ENCODE measurements at places on chromosomes 12 and 14. TPM values are rescaled to one million over a fixed set of nuclear protein-coding genes. Genes with fewer than 3 reads are reported as not detected.

TMTC1 gene
- total RNA-seq = 1.2 TPM

CCDC184 gene
- 0.08 TPM for total RNA-seq

- DNase-seq = no peak
- peaks cover 61% of the 10 kb centered on the region for H3K4me1 ChIP-seq
- H3K27ac ChIP-seq = peak overlapping the region; percentile 42
- H3K27me3 ChIP-seq = no peaks in the 10 kb centered on the region
- H3K36me3 ChIP-seq = no peaks in the 10 kb centered on the region
- H3K4me3 ChIP-seq = no peak overlapping the region
Measured at GRCh38 chr14:103112400-103113243, 10.6 kb upstream of the TNFAIP2 start.

- no peak overlapping the region for H3K27ac ChIP-seq
- no peaks in the 10 kb centered on the region for H3K27me3 ChIP-seq
- no peaks in the 10 kb centered on the region for H3K4me1 ChIP-seq
- H3K36me3 ChIP-seq = no peaks in the 10 kb centered on the region
- DNase-seq = no peak
Measured at GRCh38 chr12:51188359-51189051, 15.6 kb upstream of the TFCP2 start.

DNA sequence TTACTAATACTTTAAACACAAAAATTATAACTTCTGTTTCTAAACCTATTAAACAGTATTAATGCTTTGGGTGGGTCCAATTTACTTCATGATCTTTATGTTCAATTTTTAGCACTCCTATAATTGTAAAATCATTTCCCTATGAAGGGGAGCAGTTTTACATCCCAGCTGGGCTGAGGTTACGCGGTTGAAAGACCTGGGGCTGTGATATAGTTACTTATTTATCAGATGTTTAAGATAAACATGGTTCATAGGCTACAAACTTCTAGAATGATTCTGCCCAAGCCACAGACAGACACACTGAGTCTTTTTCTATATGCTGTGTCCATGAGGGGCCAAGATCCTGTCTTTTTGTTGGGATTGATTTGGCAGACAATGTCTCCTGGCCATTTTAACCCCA lies 44.4 kb downstream of the DYRK2 start:
- no peaks in the 10 kb centered on the region for H3K4me1 ChIP-seq
- no peak overlapping the region for H3K27ac ChIP-seq
- H3K4me3 ChIP-seq = no peak overlapping the region
- DNase-seq = no peak
- peaks cover 3% of the 10 kb centered on the region for H3K27me3 ChIP-seq
- no peaks in the 10 kb centered on the region for H3K36me3 ChIP-seq

DNA sequence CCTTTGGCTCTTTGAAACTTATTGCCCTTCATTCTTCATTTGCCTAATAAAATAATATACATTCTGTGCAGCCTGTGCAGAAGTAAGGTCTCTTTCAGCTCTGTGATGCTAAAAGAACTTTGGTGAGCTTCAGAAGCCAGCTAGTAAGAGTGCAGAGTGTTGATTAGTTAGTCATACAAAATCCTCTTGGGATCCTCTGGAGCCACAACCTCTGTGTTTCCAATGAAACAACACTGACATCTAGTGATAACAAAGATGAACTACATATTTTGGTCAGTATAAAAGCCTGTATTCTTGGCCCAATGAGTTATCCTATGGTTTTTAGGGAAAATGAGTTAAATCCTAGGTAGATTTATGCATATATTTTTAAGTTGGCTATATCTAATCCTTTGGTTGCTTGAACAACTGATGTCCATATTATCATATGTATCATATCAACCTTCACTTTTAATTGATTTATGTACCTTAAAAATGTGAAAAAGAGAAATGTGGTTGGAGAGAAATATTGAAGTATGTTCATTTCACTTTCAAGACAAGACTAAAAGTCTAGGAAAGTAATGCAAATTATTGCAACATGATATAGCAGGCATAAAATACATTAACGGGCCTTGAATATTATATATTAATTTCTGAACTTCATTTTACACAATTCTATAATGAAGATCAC lies 158.4 kb downstream of the KLHL28 start:
- no peaks in the 10 kb centered on the region for H3K36me3 ChIP-seq
- no peaks in the 10 kb centered on the region for H3K4me1 ChIP-seq
- H3K4me3 ChIP-seq = no peak overlapping the region
- no peaks in the 10 kb centered on the region for H3K27me3 ChIP-seq
- no peak for DNase-seq

- no peaks in the 10 kb centered on the region for H3K36me3 ChIP-seq
- DNase-seq = no peak
- H3K27ac ChIP-seq = no peak overlapping the region
- H3K4me3 ChIP-seq = no peak overlapping the region
Measured at GRCh38 chr14:65449647-65450046, 37.1 kb downstream of the FUT8 start.

HSP90AA1 gene
- 386 TPM for total RNA-seq

- H3K4me3 ChIP-seq = no peak overlapping the region
- no peaks in the 10 kb centered on the region for H3K4me1 ChIP-seq
- DNase-seq = no peak
- no peak overlapping the region for H3K27ac ChIP-seq
- no peaks in the 10 kb centered on the region for H3K27me3 ChIP-seq
- H3K36me3 ChIP-seq = no peaks in the 10 kb centered on the region
Measured at GRCh38 chr12:7869137-7869536, 3.6 kb downstream of the SLC2A14 start.

GPD1 gene
- 323 TPM for total RNA-seq

HCAR3 gene
- 0.08 TPM for total RNA-seq

DNA sequence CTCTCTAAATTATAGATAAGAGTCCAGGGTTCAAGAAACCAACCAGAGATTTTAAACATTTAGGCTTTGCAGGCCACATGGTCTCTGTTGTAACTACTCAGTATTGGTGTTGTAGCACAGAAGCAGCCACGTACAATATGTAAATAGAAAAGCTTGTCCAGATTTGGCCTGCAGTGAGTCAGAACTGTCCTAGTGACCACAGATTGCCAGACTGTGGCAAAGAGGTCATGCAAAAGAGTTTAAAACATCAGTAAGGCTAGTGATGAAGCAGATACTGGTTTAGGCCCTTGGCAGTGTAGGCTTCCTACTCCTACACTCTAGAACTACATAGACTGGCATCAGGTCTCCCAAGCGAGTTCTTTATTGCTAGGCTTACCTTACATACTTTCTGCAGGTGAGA lies 117.6 kb upstream of the GARIN6 start:
- H3K27me3 ChIP-seq = no peaks in the 10 kb centered on the region
- no peaks in the 10 kb centered on the region for H3K36me3 ChIP-seq
- no peak overlapping the region for H3K27ac ChIP-seq
- no peaks in the 10 kb centered on the region for H3K4me1 ChIP-seq
- no peak overlapping the region for H3K4me3 ChIP-seq

DNA sequence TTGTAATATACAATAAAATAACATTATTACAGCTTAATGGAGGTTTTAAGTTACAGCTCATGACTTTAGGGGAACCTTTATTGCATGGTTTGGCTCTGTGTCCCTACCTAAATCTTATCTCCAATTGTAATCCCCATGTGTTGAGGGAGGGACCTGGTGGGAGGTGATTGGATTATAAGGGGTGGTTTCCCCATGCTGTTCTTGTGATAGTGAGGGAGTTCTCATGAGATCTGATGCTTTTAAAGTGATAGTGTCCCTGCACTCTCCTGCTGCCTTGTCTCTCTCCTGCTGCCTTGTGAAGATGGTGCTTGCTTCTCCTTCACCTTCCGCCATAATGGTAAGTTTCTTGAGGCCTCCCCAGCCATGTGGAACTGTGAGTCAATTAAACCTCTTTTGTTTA lies 132.1 kb upstream of the SYT1 start:
- H3K27me3 ChIP-seq = no peaks in the 10 kb centered on the region
- no peak for DNase-seq
- no peak overlapping the region for H3K27ac ChIP-seq
- no peaks in the 10 kb centered on the region for H3K4me1 ChIP-seq
- no peak overlapping the region for H3K4me3 ChIP-seq
- H3K36me3 ChIP-seq = no peaks in the 10 kb centered on the region

GRCh38 chr14:36428350-36428749 lies 91.7 kb downstream of the NKX2-1 start:
- no peaks in the 10 kb centered on the region for H3K27me3 ChIP-seq
- peaks cover 7% of the 10 kb centered on the region for H3K4me1 ChIP-seq
- H3K27ac ChIP-seq = no peak overlapping the region
- no peak overlapping the region for H3K4me3 ChIP-seq

GRCh38 chr14:56268039-56268438 lies 149.8 kb downstream of the PELI2 start:
- H3K27ac ChIP-seq = no peak overlapping the region
- no peaks in the 10 kb centered on the region for H3K36me3 ChIP-seq
- no peaks in the 10 kb centered on the region for H3K4me1 ChIP-seq
- DNase-seq = no peak

DNA sequence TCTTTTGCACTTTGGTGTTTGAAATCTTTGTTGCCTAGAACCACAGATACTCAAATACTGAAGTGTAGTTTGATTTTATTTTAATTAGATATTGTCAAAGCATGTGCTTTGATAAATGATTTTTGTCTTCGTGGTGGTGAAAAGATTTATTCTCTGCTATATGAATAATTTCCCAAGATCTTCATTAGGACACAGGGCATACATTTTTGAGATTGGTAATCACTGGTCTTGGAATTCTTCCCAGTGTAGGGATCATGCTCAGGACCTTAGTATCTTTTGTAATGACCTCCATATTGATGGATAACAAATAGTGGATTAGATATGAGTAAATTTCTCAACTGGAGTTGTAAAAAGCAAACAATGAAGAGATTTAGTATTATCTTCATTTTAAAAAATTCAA lies 28.2 kb downstream of the TBK1 start:
- H3K4me3 ChIP-seq = no peak overlapping the region
- H3K27ac ChIP-seq = no peak overlapping the region
- H3K4me1 ChIP-seq = no peaks in the 10 kb centered on the region

GRCh38 chr12:98786653-98787052 lies 141.6 kb downstream of the APAF1 start:
- H3K4me3 ChIP-seq = no peak overlapping the region
- no peaks in the 10 kb centered on the region for H3K27me3 ChIP-seq
- H3K36me3 ChIP-seq = no peaks in the 10 kb centered on the region

DNA sequence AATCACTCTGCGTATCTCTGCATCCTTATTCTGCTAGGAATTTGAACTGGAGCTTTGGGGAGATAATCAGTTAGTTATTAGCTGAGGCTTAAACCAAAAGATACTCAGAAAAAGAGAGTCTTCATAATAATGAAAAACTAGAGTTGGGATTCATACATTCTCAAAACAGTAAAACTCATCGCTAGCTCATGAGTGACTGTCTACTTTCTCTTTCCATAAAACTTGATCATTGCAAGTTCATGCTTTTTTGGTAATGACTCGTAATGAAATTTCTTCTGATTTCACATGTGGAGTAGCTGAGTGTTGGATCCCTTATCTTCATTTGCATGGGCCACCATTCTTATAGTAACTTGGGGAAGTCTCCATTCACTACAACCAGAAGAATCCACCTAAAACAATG lies 397.7 kb downstream of the PDZRN4 start:
- no peak overlapping the region for H3K4me3 ChIP-seq
- DNase-seq = no peak
- H3K27ac ChIP-seq = no peak overlapping the region
- no peaks in the 10 kb centered on the region for H3K4me1 ChIP-seq
- no peaks in the 10 kb centered on the region for H3K27me3 ChIP-seq
- no peaks in the 10 kb centered on the region for H3K36me3 ChIP-seq

GRCh38 chr12:106436164-106436563 lies 78.6 kb downstream of the POLR3B start:
- no peak overlapping the region for H3K4me3 ChIP-seq
- peaks cover 29% of the 10 kb centered on the region for H3K36me3 ChIP-seq
- peaks cover 15% of the 10 kb centered on the region for H3K4me1 ChIP-seq
- no peak for DNase-seq
- no peak overlapping the region for H3K27ac ChIP-seq

DNA sequence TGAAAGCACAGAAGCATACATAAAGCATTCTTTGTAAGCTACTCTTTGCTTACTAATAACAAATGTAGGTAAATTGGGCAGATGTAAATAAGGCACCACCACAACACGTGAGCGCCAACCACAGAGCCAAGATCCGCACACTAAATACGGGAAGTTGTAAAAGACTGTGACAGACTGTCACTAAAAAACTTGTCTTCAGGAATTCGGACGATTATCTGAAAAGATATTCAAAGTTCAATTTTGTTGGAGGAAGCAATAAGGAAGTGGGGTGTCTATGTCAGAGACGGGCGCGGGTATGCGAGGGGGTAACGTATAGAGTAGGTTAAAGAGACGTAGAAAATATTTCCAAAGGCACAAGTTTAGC lies 1.5 kb upstream of the HSP90B1 start:
- peaks cover 34% of the 10 kb centered on the region for H3K4me1 ChIP-seq
- H3K27ac ChIP-seq = peak overlapping the region; percentile 98
- H3K4me3 ChIP-seq = peak overlapping the region; percentile 69
- H3K27me3 ChIP-seq = no peaks in the 10 kb centered on the region
- peaks cover 11% of the 10 kb centered on the region for H3K36me3 ChIP-seq

GRCh38 chr14:67377916-67378315 lies 17.8 kb downstream of the EIF2S1 start:
- DNase-seq = no peak
- H3K27ac ChIP-seq = no peak overlapping the region
- no peaks in the 10 kb centered on the region for H3K4me1 ChIP-seq
- no peaks in the 10 kb centered on the region for H3K27me3 ChIP-seq

AKAP6 gene
- total RNA-seq = 3.2 TPM

CIROP gene
- total RNA-seq = not detected

DNA sequence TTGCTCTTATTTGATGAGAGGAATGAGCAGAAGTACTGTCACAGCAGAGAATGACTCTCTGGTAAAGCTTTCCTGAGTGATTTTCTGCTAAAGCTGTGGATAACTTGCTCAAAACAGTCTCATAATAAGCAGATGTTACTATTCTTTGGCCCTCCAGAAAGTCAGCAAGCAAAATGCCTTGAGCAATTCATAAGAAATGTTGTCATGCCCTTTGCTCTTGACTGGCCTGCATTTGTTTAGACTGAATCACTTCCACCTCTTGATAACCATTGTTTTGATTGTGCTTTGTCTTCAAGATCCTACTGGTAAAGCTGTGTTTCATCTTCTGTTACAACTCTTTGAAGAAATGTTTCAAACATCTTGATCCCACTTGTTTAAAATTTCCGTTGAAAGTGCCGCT lies 457.9 kb upstream of the FOXG1 start:
- H3K4me3 ChIP-seq = no peak overlapping the region
- no peak overlapping the region for H3K27ac ChIP-seq
- H3K27me3 ChIP-seq = no peaks in the 10 kb centered on the region

- no peak for DNase-seq
- no peaks in the 10 kb centered on the region for H3K36me3 ChIP-seq
- peaks cover 11% of the 10 kb centered on the region for H3K4me1 ChIP-seq
- H3K27me3 ChIP-seq = no peaks in the 10 kb centered on the region
- H3K4me3 ChIP-seq = no peak overlapping the region
- no peak overlapping the region for H3K27ac ChIP-seq
Measured at GRCh38 chr14:104805941-104806624, 5.2 kb downstream of the ZBTB42 start.

CPNE6 gene
- total RNA-seq = not detected

SMCO2 gene
- total RNA-seq = not detected

Data from liver (tissue), 10 donors.